ENCODE measurements at places on chromosomes 13 and 19. TPM values are rescaled to one million over a fixed set of nuclear protein-coding genes. Genes with fewer than 3 reads are reported as not detected.

ZNF813 gene
- 3.6 TPM for total RNA-seq

IL17D gene
- 0.49 TPM for total RNA-seq

CATSPERD gene
- not detected for total RNA-seq

PTGER1 gene
- 0.35 TPM for total RNA-seq

AP1M2 gene
- total RNA-seq = 149 TPM

FCHO1 gene
- 9.2 TPM for total RNA-seq

DNA sequence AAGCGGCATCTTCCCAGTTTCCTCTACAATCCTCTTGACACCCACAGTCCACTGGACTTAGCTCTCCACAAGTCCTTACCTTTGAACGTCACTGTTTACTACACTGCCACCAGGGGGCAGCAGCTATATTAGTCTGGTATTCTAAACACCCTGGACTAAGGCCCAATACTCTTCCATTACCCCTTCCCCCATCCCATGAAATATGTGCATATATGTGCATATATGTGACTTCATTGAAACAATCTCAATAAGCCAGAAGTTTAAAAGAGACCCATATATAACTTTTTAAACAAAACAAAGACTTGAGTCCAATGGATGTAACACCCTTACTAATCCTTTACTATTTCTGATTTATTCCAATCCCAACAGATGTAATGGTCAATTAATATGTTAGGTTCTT is 15.5 kb downstream of the GGACT start:
- DNase-seq = peak; percentile 75

Data from colonic mucosa (tissue), 4 donors.